WERI-Rb-1 (cell line): ENCODE measurements at places on chromosomes 16 and 17.
A peak's percentile ranks its signal among the peaks of the same experiment; 100 is the strongest.

DNA sequence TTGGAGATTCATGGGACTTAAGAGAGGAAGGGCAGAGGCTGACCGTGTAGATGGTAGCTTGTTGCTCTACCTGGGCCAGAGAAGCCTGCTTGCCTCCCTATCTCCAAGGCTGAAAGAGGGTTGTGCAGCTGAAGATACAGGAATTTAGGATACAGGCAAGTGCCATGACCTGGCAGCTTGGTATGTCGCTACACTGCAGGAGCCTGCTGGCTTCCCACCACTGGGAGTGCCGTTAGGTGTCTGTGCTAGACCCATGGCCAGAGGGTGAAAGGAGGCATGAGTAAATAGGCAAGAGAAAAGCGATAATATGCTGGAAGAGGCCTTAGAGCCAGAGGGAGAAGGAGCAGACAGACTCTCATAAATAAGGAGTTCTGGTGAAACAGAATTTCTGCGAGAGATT is 10.6 kb downstream of the NAA60 start:
- no peak for DNase-seq

- DNase-seq = no peak
Measured at GRCh38 chr16:20944861-20945574, 44.4 kb downstream of the LYRM1 start.

DNA sequence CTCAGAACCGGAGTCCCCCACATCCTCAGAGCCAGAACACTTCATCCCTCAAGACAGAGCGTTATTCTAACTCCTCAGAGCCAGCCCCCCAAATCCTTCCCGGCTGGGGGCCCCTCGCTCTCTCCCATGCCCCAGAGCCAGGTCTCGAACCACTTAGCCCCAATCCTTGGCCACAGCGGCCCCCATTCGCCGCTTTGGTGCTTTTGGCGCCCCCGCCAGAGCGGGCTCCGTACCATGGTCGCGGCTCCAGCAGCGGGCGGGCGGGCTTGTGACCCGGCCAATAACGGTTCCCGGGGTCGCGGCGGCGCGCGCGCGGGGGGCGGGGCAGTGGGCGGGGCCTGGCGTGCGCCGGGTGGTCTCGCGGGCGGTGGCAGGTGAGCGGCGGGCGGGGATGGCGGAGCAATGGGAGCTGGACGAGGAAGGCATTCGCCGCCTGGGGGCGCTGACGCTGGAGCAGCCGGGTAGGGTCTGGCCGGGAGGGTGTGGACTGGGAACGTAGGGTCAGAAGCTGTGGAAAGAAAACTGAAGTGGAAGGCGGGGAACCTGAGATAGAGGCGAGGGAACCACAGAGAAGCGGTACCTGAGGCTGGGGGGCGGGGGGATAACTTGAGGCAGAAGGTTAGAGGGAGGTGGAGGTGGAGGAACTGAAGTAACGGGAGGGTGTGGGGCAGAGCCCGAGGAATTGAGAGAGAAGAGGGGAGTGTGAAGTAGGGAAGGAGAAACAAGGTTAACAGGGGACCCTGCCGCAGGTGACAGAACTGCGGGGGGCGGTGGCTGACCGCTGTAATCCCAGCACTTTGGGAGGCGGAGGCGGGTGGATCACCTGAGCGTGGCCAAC is at the start of the genes KCTD19 and LRRC36:
Gene KCTD19 (minus strand): TSS at position 270 of the 838 bp plus-strand sequence. CDS start 34 bp downstream, at position 236.
Gene LRRC36 (plus strand): TSS at position 344 of the 838 bp plus-strand sequence. CDS start 48 bp downstream, at position 392.
- peak; percentile 82 for DNase-seq

DNA sequence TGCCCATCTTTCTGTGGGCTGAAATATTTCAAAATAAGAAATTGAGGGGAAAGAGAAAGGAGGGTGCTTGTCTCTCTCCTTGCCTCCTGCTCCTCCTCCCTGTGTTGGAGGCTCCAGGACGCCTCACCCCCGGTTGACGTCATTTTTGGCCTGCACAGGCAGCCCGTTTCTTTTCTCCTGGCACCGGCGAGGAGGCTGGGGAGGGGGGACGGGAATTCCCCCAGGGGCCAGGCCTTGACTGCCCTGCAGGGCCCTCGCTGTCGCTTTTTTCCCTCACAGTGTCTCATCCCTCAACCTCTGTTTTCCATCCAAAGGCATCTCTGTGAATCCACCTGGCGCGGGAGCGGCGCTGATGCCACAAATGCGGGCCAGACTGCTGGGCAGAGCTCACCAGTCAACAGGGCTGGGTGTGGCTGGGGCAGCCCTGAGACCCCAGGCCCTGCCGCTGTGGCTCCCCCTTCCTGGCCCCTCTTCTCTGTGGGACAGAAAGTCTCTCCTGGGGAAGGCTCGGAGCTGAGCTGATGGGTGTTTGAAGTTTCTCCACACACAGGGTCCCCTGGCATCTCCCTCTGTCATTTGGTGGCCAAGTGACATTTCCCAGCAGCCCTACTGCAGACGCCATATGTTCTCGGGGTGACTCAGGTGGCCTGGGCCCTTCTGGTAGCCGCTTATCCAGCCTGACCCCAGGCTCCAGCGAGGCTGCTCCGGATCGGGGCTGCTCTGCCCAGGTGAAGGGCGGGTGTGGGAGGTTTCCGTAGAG is 16.0 kb downstream of the CENPX start:
- peak; percentile 76 for DNase-seq

- DNase-seq = no peak
Measured at GRCh38 chr17:73940511-73940910, 263.0 kb upstream of the RPL38 start.

DNA sequence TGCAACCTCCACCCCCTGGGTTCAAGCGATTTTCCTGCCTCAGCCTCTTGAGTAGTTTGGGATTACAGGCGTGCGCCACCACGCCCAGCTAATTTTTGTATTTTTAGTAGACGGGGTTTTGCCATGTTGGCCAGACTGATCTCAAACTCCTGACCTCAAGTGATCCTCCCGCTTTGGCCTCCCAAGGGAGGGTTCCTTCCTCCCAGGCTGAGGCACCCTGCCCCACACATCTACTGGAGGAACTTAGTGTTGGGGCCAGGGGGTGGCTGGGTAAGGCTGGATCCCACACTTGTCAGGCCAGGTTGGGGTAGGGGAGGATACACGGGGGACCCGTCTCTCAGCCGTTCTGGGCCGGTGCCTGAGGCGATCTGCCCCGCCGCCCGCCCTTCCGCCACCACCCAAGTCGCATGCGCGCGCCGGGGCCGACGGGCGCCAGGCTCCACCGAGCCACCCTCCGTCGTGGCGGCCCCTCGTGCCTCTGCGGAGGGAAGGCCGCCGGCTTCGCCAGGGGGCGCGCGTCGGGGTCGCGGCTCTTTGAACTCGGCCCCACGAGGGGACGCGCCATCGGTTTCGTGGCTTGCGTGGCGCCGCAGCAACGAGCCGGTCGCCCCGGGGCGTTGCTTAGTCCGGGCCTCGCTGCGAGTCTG is 15.9 kb downstream of the GRB7 start:
- no peak for DNase-seq

- no peak for DNase-seq
Measured at GRCh38 chr17:69547947-69548346, 133.4 kb downstream of the MAP2K6 start.

DNA sequence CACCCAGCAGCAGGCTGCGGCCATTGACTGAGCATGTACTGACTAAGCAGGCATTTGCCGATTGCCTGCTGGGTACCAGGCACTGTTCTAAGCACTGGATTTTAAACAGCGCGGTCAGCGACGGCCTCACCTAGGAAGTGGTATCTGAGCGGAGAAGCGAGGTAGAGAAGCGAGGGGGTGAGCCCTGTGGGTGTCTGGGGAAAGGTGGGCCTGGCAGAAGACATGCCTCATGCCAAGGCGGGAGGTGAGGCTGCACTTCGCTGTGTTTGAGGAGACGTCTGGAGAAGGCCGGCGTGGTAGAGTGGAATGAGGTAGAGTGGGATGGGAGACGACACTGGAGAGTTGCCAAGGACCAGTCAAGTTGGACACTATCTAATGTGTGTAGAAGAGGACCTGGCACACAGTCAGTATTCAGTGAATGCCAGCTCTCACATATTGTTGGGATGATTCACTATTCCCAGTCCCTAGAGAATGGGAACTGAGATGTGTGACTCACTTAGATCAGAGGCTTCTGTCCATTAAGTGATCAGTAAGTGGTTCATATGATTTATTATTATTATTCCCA is 14.4 kb downstream of the SYCE1L start:
- no peak for DNase-seq

DNA sequence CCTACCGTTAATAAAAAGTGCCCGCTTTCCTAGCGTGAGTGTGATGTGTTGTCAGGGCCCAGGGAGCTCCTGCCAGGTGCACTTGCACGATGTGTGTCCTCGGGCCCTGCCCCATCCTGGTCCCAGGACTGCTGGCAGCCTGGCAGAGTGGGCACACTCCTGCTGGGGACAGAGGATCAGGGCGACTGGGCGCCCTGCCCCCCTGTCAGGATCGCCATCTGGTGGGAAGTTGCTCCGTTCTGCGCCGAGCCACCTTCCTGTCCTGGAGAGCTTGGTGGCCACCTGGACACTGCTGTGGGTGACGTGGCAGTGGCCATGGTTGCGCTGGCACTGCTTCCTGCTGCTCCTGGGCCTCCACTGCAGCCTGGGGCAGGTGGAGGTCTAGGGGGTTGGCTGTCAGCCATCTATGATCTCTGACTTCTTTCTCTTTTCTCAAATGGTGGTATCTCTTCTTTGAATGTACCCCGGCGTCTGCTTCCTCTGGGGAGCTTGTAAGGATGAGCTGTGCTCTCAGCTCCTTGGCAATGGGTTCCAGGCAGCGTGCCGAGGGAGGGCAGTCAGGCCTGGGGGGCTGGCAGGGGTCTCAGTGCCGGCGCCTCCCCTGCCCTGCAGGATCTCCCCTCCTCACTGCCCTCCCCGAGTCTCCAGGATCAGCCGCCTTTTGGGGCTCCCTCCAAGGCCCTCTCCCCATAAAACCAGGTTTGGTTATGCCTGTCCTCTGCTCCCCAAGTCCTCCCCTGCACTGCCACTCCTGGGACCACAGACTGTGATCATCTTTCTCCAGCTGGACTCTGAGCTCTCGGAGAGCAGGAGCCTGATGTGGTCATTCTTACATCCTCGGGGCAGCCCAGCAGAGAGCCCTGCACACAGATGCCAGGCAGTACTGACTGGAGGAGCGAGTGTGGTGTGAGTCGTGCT is 76.9 kb downstream of the AMFR start:
- no peak for DNase-seq

DNA sequence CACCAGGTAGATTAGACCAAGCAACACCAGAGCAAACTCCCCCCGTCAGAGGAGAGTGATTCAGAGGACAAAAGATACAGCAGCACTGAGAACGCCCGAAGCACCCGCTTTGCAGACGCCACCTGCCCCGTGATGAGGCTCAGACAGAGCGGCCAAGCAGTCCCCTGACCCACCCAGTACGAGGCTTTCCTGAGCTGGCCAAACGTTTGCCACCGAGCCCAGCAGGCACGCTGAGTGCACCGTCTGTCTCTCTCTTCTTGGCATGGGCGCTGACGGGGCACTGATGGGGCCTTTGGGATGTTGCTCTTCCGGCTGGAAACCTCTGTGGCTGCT is 19.4 kb upstream of the WDR45B start:
- DNase-seq = no peak

GRCh38 chr16:73032541-73033270 is 15.2 kb downstream of the ZFHX3 start:
- no peak for DNase-seq

- no peak for DNase-seq
Measured at GRCh38 chr16:3548859-3549258, 28.3 kb downstream of the NLRC3 start.

DNA sequence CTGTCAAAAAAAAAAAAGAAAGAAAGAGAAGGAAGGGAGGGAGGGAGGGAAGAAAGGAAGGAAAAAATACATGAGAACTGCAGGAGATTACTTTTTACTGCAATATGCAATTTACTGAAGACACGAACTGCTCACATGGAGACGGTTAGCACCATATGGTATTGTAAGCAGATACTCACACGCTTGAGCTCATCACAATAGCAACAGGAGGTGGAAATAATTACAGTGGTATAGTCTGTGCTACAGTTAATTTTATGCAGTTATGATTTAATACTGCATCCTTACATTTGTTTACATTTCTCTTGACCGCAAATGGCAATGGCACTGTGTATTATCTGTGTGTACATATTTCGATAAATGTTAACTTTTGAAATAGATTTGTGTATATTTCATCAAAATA is 21.4 kb upstream of the SLC46A1 start:
- no peak for DNase-seq

- DNase-seq = no peak
Measured at GRCh38 chr16:56204816-56205215, 13.5 kb downstream of the GNAO1 start.

DNA sequence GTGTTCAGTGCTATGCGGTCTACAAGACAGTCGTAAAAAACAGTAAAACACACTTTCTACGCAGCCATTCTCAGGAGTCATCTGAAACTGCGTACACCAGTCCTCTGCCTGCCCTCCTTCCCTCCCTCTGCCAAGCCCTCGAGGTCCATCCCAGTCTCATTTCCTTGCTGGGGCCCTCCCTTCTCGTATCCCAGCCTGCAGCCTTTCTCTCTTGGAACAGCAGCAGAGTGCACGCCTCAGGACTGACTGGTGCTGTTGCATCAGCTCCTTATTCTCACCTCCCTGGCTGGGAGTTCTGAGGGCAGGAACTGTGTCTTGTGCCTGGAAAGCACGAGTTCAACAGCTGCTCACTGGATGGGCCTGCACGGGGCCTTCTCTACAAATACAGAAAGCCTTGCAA is 12.5 kb downstream of the FAHD1 start:
- DNase-seq = no peak

DNA sequence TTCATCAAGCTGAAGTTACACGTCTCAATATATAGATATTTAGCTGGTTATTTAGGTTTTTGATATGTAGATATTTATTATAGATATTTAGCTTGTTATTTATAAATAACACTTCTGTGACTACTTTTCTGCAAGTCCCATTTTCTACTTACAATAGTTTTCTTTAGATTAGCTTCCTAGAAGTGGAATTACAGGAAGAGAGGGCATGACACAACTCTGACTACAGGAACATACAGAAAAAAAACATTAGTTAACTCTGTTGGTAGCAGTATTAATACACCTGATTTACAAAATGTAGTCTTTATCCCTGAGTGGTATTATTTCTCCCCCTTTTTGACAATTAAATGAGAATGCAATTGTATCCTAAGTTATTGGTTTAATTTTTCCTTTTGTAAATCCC is 21.2 kb upstream of the CCL1 start:
- no peak for DNase-seq

DNA sequence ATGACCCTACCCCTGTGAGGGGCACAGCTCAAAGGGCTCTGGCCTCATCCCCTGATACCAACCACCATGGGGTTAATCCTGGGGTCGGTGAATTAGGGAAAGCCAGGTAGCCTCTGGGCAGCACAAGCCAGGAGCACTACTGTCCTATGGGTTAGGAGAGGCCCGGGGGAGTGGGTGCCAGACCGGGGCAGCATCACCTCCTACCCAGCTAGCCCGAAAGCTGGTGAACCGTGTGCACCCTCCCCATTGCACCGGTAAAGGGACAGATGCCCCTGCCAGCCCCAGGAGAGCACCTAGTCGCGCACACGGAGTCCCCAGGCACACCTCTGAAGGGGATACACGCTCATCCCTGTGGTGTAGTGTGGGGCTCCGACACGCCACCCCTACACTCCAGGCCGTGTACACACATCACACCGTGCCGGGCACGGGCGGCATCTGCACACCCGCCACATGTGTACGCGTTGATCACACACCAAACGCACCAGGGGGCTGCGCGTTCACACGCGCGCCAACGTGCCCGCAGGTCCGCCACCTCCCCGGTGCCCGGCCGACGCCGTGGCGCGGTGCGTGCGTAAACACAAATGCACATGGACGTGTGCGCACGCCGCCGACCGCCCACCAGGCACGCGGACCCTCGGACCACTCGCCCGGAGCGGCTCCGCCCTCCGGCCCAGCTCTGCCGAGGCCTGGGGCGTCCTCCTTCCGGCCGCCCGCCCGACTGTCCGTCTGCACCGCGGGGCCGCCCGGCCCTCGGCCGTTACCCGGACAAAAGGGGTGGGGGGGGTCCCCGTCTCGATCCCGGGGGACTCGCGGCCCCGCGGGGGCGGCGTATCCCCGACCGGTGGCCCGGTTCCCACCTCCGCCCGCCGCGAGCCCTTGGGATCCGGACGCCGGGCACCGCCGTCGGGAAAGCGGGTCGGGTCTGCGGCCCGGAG is 785 bp downstream of the UBALD1 start:
- DNase-seq = no peak
